Cardiac fibroblast (primary cell): ENCODE measurements at places on chromosomes 13 and 19.

DNA sequence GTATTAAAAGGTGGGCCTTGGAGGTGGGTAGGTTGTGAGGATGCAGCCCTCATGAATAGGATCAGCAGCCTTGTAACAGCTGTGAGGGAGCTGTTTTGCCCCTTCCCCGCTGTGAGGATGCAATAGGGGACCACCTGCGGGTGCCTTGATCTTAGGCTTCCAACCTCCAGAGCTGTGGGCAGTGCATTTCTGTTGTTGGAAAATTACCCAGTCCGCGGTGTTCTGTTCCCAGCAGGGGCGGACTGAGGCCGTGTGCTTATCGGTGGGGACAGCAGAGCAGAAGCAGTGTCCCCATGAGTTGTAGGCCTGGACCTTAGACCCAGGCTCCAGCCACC, 54.8 kb upstream of the TEX29 start:
- no peak for DNase-seq

- DNase-seq = no peak
Measured at GRCh38 chr19:16721051-16721450, 1.4 kb downstream of the NWD1 start.

DNA sequence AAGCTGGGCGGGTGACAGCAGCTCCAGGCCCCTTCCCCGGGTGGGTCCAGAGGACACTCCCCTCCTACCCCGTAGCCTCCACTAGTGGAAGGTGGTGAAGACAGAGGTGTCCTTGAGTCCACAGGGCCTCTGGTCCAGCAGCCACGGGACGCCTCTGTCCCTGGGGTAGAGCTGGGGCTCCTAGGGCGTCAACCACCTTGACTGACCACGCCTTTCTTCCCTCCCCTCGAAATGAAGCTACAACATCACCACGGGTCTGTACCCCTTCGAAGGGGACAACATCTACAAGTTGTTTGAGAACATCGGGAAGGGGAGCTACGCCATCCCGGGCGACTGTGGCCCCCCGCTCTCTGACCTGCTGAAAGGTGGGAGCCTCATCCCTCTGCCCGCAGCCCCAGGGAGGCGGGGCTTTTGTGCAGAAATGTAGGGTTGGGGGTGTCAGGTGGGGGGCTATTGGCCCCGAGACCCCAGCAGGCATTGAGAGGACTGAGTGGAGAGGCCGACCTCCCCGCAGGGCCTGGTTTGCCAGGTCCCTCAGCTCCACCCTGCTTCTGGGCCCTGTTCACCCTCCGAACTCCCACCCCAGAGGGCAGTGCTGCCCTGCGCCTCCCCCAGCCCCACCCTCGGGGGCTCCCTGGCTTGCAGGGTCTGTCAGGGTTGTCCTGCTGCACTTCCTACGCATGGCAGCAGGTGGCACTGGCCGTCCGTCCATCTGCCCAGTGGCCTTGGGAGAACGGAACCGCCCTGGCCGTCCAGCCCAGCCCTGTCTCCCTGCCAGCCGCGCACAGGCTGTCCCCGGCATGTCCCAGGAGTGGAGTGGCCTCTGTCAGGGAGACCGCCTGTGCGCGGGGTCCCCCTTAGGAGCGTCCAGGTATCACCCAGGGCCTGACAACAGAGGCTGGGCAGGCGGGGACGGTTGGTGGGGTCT, 15.7 kb downstream of the STK11 start:
- peak; percentile 68 for DNase-seq

- no peak for DNase-seq
Measured at GRCh38 chr19:1700733-1701663, 48.6 kb upstream of the TCF3 start.

DNA sequence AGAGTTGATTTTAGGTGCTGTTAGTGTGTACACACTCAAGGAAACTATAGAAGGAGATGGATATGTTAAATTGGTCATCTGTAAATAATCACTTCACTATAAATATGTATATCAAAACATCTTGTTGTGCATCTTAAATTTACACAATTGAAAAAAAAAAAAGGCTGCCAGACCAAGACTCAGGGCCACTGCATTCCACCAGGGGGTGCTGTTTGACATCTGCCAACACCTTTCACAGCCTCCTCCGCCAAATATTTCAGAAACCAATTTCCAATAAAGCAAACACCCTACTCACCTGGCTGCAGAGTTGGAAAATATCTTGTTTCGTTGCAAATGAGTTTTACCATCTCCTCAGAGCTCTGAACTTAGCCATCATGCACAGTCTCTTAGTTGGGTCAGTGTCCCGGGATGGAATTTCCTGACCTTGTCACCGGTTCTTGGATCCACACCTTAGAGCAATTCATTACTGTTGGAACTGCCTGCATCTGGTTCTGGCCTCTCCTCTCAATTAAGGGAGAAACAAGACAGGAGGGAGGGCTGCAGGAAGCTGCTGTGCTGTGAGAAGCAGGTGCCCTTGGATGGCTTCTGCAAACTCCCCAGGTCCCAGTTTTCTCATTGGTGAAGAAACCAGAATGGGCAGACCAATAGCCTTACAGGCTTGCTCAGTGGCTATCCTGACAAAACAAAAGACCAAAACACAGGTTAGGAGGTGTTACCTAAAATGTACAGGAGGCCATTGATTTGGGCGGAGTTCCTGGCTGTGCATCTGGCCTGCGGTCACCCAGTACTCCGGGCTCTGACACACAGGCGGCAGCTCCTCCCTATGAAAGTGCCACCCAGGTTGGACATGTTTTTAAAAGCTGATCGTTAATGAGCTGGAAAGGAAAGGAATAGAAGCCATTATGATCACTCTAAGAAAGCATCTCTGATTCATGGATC, 746.6 kb downstream of the UQCRFS1 start:
- peak; percentile 60 for DNase-seq

GRCh38 chr19:49855676-49856573, 5.0 kb downstream of the PTOV1 start:
- no peak for DNase-seq

GRCh38 chr13:41244556-41244955, 18.8 kb downstream of the MTRF1 start:
- peak; percentile 5 for DNase-seq

- DNase-seq = no peak
Measured at GRCh38 chr13:43472339-43472738, 314.4 kb downstream of the ENOX1 start.

DNA sequence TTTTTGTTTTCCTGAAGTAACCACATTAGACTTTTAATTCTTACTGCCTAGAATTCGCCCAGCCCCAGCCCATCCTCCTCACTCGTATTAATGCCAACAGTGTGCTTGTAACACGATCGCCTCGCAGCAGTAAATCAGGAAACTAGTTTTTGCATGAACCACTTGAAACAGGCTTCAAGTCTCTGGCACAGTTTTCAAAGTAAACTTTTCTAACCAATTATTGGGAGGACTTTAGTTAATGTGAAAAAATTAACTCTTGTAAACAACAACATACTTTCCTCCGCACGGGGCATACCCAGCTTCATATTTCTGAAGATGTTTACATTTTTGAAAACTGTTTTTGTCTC, 39.2 kb downstream of the TNFRSF19 start:
- DNase-seq = peak; percentile 67
